Muscle of arm (tissue), 14 donors: ENCODE measurements at places on chromosomes 5 and 9. TPM values are rescaled to one million over a fixed set of nuclear protein-coding genes. Genes with fewer than 3 reads are reported as not detected.

BAAT gene
- polyA plus RNA-seq, result 0.82 TPM

CDX1 gene
- 0.20 TPM for polyA plus RNA-seq

ADAMTSL1 gene
- 23.6 TPM for polyA plus RNA-seq

HEMGN gene
- 4.9 TPM for polyA plus RNA-seq
